ENCODE measurements at places on chromosomes 6 and 20. TPM values are rescaled to one million over a fixed set of nuclear protein-coding genes. Genes with fewer than 3 reads are reported as not detected.

GRCh38 chr6:137846274-137846673 is 20.8 kb upstream of the TNFAIP3 start:
- H3K4me3 ChIP-seq, result no peak overlapping the region
- no peak for DNase-seq
- H3K27me3 ChIP-seq, result no peaks in the 10 kb centered on the region
- H3K27ac ChIP-seq, result no peak overlapping the region
- H3K4me1 ChIP-seq, result peaks cover 22% of the 10 kb centered on the region

SNAP25 gene
- total RNA-seq, result 3.9 TPM

DNA sequence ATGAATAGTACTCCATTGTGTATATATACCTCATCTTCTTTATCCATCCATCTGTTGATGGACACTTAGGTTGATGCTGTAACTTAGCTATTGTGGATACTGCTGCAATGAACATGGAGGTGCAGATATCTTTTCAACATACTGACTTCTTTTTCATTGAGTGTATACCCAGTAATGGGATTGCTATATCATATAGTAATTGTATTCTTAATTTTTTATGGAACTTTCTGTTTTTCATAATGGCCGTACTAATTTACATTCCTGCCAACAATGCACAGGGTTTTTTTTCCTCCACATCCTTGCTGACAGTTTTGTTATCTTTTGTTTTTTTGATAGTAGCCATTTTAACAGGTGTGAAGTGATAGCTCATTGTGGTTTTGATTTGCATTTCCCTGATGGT is 5.2 kb downstream of the CCN2 start:
- H3K27ac ChIP-seq, result peak overlapping the region; percentile 60
- peaks cover 38% of the 10 kb centered on the region for H3K27me3 ChIP-seq
- peaks cover 54% of the 10 kb centered on the region for H3K36me3 ChIP-seq
- no peak for DNase-seq
- peak overlapping the region; percentile 82 for H3K4me3 ChIP-seq
- peaks cover 31% of the 10 kb centered on the region for H3K4me1 ChIP-seq

FITM2 gene
- 4.4 TPM for total RNA-seq

Data from SJSA1 (cell line).